ENCODE measurements at places on chromosomes 6 and 20. TPM values are rescaled to one million over a fixed set of nuclear protein-coding genes. Genes with fewer than 3 reads are reported as not detected.

GRCh38 chr6:148134592-148134991 is 208.0 kb upstream of the SASH1 start:
- no peak for DNase-seq

DNA sequence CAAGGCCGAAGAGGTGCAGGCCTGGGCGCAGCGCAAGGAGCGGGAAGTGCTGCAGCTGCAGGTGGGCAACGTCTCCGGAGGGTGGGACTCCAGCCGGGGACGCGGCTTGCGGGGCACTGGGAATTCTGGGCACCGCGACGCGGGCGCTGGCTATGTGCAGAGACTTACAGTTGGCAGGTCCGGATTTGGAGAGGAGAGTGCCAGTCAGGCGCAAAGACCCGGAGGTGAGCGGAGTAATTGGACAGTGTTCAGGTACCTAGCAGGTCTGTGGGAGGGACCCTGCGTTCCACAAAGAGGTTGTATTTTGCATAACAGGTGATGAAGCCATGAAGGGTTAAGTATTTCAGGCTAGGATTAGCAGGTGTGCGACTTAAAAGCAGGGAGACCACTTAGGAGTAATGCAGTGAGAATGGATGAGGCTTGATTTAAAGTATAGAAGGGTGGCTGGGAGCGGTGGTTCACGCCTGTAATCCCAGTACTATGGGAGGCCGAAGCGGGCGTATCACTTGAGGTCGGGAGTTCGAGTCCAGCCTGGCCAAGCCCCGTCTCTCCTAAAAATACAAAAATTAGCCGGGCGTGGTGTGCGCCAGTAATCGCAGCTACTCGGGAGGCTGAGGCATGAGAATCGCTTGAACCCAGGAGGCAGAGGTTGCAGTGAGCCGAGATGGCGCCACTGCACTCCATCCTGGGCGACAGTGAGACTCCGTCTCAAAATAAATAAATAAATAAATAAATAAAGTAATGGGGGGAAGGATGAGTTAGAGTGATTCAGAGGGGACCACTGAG is 1.0 kb downstream of the MRPS26 start:
- DNase-seq: no peak

- peak; percentile 82 for DNase-seq
Measured at GRCh38 chr20:39048000-39048696, 86.0 kb downstream of the DHX35 start.

DNA sequence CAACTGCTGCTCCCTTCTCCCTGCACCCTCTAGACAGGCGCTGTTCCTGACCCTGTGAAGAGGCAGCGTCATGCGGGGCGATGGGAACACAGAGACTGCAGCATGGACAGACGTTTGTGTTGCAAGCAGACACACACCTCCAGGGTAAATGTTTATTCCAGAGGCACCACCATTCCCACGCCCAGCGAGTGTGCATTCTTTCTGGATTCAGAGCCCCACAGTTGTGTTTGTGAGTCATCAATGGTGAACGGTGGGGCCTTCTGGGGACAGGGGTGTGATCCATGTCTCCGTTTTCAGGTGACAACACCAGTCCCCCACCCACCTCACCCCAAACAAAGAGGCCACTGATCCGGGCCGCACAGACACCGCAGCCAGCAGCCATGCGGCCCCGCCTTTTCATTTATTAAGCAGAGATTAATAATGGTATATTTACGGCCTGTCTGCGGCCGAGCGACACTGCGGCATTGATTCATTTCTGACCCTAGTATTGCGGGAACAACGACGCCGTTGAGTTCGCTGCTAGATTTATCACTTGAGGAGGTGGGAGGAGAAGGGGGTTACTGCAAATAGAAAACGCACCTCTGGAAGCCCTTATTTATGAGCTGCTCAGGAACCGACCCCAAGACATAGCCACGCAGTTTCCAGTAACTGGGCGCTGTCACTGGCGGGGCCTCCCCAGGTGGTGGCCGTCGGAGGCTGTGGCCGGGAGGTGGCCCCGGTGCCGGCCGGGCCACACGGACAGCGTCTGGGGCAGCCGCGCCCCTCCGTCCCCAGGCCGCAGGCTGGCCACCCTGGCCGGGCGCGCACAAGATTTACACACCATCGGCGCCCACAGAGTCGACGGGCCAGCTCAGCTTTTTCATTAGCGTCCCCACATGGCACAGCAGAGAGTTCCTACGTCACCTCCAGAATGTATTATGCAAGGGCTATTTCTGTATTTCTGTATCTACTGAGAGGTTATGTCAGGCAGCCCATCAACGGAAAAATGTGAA is 367.6 kb downstream of the THBS2 start:
- no peak for DNase-seq

Gene NCOA7
- total RNA-seq: 41.9 TPM

Gene SCRT2
- not detected for total RNA-seq

Gene NMBR
- not detected for total RNA-seq

DNA sequence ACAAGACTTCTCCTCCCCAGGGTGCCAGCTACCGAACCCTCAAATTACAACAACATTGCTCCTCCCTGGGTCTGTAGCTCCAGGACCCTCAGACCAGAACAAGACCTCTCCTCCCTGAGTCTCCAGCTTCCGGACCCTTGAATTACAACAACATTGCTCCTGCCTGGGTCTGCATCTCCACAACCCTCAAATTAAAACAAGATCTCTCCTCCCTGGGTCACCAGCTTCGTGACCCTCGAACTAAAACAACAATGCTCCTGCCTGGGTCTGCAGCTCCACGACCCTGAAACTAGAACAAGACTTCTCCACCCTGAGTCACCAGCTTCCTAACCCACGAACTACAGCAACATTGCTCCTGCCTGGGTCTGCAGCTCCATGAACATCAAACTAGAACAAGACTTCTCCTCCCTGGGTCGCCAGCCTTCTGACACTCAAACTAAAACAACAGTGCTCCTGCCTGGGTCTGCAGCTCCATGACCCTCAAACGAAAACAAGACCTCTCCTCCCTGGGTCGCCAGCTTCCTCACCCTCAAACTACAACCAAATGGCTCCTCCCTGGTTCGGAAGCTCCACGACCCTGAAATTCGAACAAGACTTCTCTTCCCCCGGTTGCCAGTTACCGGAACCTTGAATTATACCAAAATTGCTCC is 324.5 kb downstream of the PREX1 start:
- no peak for DNase-seq

DNA sequence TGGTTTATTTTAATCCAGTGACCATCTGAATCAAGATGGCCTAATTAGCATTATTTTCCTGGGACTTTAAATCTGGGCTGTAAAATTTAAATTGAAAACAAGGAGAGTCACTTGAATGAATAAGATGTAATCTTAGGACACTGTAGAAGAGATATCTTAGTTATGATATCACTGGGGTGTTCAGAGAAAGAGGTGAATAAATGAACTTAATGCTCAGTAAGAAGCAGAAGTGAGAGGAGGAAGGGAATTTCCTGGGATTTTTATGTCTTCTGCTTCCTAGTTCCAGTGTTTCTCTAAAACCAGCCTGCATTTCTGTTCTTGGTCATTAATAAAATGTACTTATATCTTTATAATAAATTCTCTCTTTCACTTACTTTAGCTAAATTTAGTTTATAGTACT is 136.8 kb upstream of the PTPRK start:
- DNase-seq: no peak

Gene CRISP3
- total RNA-seq: 7.5 TPM

GRCh38 chr6:3631877-3632276 is 119.6 kb downstream of the PXDC1 start:
- no peak for DNase-seq

DNA sequence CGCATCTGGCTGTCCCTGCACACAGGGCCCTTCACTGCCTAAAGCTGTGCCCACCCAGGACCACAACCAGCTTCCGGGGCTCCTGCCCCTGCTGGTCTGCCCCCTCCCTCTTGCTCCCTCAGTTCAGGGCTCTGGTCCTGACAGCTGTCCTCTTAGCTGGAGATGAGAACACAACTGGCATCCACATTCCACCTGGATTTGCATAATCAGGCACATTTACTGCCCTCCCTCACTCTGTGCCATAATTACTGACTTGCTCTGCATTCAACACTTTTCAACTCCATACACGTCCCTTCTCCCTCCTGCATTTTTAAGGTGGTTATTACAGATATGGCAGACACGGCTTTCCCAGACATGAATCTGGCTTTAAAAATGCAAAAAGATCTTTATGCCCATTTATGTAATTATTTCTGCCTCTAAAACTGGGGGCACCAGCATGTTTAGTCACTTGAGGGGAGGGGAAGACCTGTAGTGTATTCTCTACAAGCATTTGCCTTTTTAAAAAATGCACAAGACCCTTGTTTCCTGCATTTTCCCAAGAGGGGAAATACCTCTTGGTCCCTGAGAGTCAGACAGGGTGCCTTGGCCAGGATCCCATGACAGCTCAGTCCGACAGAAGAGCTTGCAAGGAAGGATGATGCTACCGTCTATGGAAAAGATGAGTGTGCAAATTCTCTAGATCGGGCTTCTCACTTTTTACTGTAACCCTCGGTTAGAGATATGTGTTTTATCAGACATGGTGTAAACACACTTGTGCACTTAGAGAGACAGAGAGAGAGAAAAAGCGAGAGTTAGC is 401.8 kb downstream of the PREX1 start:
- DNase-seq: no peak

Gene TFAP2C
- 2.1 TPM for total RNA-seq

DNA sequence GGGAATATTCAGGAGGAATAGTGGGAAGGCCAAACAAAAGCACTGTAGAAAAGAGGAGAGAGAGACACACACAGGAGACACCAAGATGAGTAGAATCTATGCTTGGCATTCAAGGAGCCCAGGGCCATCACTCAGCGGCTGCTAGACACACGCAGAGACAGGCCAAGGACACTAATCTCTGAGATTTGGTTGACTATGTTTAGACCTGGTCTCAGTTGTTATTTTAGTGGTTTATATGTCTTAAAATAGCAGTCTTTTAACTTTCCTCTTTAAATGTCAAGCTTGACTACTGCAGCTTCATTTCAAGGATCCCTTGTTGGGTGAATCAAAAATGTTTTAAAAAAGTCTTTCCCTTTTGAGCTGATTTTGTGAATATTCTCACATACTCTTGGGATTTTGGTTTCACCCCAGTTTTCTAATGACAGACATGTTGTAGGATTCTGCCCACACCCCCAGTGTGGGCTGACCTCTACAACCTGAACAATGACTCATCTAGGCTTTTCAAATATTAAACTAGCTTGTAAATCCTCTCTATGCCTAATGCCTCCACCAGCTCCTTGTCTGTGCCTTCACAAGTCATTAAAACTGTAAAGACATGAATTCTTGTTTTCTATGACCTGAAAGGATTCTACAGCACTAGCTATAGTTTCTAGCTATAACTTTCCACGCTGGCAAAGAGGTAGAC is 142.7 kb upstream of the EXOC2 start:
- DNase-seq: no peak

Gene MAK
- 0.09 TPM for total RNA-seq

DNA sequence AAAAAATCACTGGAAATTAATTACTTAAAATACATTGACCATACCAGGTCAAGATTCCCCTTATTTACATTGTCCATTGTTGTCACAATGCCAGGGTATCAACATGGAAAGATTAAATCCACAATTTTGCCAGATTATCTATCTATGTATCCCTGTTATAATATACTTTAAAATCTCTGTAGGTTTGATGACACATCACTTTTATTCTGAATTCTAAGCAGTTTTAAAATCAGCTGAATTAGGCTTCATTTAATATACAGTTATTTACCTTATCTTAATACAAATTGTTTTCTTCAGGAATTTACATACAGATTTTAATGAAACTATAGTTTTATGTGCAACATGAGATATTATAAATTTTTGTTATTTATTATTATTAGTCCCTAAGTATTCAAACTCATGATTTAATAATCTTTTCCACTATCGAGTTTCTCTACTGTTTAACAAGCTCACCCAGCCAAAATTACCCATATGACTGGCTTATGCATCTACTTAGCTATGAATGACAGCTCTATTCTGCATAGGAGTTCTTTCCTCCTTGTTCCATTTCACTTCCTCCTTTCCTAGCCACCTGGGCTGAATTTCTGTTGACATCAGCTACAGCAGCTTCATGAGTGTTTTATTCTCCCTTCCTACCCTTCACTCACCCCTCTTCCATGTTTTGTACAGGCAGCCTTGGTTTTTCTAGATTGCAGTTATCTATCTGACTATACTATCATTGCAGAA is 654.2 kb upstream of the MAP3K7 start:
- no peak for DNase-seq

DNA sequence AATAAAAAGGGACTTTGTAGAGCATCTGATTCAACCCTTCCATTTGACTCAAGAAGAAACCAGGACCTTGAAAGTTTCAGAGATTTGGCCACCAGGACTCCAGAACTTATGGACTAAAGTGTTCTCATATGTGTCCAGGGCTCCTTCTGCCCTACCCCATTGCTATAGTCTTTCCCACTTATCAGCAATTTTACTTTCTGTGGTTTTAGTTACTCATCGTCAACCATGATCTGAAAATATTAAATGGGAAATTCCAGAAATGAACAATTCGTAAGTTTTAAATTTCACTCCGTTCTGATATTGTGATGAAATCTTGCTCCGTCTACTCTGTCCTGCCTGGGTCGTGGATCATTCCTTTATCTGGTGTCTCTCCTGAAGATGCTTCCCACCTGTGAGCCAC is 259.8 kb downstream of the PHACTR1 start:
- no peak for DNase-seq

GRCh38 chr6:3887150-3887700 is 38.1 kb downstream of the FAM50B start:
- no peak for DNase-seq

Gene FNDC11
- total RNA-seq: 1.4 TPM

- DNase-seq: no peak
Measured at GRCh38 chr20:41379551-41379950, 12.9 kb upstream of the EMILIN3 start.

DNA sequence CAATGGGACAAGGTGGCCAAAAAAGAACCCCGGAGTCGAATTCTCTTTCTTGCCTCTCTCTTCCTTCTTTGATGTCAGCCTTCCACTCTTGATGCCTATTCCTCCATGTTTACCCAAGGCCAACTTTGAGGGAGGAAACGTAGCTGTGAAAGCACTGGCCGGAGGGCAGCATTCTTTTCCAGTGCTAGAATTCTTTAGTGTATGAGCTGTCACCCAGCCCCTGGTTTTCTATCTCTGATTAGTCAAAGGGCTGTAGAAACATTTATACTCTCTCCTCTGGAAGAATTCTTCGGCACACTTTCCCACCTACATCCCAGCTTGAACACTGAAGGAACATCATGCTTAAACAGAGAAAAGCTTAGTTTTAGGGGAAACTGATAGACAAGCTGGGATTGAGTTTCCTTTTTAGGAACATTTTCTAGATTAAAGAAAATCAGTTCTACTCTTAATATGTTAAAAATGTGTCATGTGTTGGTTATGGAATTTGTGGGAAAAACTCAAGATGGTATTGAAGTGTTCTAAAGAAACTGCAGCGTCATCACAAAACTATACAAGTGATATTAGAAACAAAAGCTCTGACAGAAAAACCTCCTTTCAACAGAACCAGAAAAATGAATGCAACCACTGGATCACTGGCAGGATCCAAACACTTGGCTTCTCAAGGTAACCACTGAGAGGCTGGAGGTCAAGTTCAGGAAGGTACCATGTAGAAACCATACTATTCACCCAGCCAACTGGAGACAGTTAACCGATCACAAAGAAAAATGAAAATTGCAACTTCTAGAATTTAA is 20.7 kb upstream of the UTRN start:
- peak; percentile 64 for DNase-seq

Data from mucosa of gallbladder (tissue), 1 donor.